ENCODE measurements at places on chromosomes 1 and 21.

GRCh38 chr1:19344372-19344810 is 32.3 kb downstream of the SLC66A1 start:
- no peak for DNase-seq

DNA sequence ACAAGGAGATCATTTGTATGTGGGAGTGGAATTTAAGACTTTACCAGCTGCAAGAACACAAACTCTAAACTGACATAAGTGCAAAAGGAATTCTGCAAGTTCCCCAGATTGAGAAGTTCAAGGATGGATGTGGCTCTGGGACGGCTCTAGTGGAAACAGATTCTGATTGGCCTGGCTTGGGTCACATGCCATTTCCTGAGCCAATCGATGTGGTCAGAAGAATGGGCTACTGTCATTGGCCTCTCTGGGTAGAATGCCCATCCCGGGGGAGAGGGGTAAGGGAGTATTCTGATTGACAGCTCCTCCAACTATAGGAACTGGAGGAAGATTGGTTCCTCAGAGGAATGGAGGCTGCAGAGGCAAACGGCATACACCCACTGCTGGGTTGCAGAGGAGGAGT is 6.0 kb upstream of the IFNLR1 start:
- DNase-seq: no peak

DNA sequence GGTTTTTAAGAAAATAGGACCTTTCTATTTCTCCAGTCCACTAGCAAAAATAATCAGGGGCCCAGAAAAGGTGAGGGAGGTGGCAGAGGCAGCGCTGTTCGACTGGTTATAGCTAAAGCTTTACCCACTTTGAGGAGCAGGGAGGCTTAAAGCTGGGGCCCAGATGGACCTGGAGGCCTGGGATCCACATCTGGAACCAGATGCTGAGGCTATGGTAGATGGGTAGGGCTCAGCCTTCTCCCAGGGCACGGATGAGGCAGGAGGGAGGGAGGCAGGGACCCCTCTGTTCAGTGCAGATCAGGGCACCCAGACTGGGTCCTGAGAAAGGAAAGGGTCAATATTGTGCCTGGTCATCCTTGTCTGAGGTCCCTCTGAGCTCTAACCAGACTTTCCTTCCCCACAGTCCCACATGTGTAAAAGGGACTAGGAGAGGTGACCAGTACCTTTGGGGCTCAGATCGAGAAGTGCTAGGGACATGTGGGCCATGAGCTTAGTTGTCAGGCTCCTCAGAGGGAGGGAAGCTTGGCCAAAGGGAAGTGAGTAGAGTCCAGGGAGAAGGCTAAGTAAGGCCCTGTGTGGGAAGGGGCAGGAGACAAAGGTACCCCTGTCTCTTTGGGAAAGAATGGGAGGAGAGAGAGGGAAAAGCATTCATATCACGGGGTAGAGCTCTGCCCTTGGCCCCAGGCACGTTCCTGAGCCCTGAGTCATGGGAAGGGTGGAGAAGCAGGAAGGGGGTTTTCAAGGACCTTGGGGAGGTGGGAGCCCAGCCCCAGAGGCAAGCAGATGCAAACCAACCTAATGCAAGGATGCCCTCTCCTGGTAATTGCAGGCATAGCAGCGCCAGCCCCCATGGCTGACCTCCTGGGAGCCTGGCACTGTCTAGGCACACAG is 15.4 kb downstream of the LMNA start:
- peak; percentile 44 for DNase-seq

- DNase-seq: no peak
These were observed 268.7 kb downstream of the OLFM3 start for GRCh38 chr1:101728029-101728428.

DNA sequence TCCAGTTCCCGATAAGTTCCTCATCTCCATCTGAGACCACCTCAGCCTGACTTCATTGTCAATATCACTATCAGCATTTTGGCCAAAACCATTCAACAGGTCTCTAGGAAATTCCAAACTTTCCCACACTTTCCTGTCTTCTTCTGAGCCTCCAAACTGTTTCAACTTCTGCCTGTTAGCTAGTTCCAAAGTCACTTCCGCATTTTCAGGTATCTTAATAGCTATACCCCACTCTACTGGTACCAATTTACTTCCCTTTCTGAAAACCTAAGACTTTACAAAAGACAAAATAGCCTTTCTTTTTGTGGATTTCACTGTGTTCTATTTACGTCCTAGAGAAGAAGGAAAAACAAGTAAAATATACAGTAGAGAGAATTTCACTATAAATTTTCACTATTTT is 147.0 kb upstream of the FMN2 start:
- no peak for DNase-seq

DNA sequence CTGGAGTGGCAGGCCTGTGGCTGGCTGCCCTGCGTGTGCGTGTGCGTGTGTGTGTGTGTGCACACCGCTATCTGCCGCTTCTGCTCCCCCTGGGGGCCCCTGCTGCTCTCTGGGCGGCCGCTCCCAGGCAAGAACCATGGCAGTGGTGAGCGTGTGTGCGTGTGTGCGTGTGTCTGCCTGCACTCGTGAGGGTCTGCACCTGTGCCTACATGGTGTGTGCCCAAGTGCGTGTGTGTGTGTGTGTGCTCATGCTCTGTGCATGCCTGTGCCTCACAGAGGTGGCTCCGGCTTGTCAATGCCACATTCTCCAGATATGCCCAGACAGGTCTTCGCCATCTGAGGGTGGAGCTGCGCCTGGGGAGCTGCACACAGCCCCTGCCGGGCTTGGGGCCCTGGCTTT is 18.7 kb upstream of the PEX10 start:
- no peak for DNase-seq

DNA sequence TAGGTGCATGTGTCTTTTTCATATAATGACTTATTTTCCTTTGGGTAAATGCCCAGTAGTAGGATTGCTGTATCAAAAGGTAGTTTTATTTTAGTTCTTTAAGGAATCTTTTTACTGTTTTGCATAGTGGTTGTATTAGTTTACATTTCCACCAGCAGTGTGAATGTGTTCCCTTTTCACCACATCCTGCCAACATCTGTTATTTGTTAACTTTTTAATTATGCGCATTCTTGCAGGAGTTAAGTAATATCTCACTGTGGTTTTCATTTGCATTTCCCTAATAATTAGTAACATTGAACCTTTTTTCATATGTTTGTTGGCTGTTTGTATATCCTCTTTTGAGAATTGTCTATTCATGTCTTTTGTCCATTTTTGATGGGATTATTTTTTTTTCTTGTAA is 1761.9 kb downstream of the PLA2G4A start:
- DNase-seq: no peak

DNA sequence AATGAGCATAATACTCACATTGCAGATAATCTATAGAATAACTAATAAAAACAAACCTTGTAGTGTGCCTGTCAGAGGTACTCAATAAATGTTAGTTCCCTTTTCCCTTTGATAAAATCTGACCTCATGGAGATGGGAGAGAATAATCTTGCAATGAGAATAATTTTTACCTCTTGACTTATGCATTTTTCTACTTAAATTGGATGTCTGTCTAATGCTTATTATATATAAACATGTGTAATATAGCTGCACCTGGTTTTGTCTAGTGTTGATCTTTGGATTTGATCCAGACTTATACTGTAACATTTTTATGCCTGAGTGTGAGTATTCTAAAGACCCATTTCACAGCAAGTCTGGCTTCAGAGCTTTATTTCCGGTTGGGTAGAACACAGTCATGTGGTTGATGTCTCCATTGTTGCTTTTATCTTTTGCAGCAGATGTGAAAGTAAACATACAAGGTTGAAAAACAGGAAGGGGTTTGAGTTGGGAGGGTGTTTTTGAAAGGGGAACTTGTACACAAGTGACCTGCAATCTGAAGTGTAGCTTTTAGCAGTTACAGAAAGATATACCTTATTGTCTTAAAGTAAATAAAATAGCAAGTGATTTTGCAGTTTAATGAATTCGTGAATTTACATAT is 12.4 kb downstream of the EPB41 start:
- no peak for DNase-seq

DNA sequence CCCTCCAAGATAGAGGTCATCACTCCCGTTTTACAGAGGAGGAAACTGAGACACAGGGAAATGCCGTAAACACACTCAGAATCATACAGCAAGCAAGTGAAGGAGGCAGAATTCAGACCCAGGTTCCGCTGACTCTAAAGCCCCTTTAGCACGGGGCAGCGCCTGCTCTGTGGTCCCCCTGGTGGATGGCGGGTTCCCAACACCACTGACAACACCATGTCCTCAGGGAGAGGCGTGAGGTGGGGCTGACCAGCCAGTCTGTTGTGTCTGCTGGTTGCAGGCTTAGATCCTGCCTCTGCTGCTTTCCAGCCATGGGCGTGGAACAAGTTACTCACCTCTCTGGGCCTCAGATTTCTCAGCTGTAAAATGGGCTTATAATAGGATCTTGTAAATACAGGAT is 617.3 kb downstream of the MATN1 start:
- DNase-seq: no peak

- no peak for DNase-seq
These were observed at the start of gene KRTAP19-3 for GRCh38 chr21:30491963-30492428. Gene KRTAP19-3 (minus strand): TSS chr21:30492013. CDS start chr21:30491957, 56 bp downstream.

GRCh38 chr1:207316141-207316540 is 5.3 kb upstream of the CD55 start:
- DNase-seq: no peak

DNA sequence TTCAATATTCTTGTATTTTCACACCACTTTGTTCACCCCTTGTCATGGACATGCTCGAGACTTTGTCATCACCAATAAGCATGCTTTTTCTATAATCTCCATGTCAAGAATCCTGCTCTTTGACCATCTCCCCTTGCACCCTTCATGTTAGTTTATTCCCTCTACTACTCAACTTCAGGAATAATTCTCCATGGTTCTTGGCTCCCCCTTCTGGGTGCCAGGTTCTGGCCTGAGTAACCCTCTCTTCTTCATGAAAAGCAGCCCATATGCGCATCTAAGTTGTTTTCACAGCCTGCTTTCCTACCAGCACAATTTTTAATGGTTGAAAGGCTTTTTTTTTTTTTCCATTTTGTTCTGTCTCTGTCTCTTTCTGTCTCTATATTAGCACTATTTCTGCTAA is 160.7 kb downstream of the LEPR start:
- DNase-seq: no peak

DNA sequence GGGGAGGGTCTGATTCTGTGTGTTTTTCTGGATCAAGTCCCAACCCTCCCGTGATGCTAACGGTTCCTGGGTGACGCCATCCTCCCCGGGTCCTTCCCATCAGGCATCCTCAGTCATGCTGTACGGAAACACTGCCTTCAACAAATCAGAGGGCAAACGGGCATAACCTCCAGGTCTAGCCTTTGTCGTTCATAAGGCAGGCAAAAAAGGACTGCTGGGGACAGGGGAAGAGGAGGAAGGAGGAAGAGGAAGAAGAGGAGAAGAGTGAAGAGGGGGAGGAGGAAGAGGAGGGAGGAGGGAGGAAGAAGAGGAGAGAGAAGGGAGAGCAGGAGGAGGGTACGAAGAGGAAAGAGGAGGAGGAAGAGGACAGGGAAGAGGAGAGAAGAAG is 84.4 kb downstream of the ITPKB start:
- DNase-seq: no peak

- no peak for DNase-seq
These were observed 67.2 kb upstream of the HOOK1 start for GRCh38 chr1:59747420-59748024.

DNA sequence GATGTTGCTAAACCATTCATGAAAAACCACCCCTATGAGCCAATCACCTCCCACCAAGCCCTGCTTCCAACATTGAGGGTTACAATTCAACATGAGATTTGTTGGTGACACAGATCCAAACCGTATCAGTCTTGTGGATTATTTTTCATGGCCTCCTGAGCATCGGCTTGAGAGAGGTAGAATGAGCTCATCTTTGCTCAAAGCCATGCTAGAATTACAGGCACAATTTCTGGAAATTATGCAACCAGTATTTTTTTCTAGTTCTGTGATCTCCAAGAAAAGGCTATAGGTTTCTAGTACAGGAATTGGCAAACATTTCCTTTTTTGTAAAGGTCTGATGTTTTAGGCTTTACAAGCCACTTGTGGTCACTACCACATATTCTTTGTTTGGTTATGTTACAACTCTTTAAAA is 219.4 kb downstream of the DUSP10 start:
- DNase-seq: no peak

DNA sequence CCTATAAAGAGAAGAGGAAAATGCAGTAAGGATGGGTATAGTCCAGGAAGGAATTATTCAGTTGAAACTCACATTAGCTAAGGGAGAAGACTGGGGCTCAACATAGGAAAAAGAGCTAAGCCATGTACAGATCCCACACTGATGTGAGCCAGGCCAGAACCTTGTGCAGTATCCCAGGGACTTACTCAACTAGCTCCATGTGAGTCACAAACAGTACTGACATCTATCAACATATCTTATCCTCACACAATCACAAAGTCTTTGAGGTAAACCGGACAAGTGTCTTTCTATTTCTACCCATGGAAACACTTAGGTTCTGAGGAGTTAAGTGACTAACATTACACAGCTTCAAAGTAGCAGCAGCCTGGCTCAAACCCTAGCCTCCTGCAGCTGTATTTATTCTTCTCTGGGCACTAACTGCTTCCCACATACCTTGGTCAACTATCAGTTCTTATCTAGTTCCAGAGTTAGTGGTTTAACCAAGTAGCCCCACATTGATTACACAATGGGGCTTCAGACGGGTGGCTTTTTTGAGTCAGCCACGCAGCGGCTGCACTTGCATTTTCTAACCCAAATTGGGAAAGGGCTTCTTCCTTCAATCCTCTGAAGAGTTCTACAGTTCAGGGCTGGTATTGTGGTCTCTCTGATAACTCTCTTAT is 9.5 kb downstream of the CD5L start:
- no peak for DNase-seq

- no peak for DNase-seq
These were observed 647 bp downstream of the SDHB start for GRCh38 chr1:17053086-17053684.

- no peak for DNase-seq
These were observed 37.4 kb downstream of the PTP4A2 start for GRCh38 chr1:31900790-31901189.

DNA sequence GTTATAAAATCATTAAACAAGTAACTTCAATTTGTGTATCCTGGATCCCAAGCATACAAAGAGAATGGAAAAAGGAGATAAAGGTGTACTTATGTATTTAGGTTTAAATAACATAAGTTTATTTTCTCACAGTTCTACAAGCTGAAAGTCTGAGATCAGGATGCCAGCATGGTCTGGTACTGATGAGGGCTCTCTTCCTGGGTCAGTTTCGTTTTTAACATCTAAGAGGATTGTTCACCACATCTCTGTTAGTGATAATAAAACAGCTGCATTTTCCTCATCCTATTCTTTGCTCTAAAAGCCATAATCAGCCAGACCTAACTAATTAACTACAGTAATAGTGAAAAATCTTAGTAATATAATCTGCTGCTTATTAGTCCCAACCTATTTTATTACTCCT is 5.2 kb downstream of the EGLN1 start:
- DNase-seq: no peak

DNA sequence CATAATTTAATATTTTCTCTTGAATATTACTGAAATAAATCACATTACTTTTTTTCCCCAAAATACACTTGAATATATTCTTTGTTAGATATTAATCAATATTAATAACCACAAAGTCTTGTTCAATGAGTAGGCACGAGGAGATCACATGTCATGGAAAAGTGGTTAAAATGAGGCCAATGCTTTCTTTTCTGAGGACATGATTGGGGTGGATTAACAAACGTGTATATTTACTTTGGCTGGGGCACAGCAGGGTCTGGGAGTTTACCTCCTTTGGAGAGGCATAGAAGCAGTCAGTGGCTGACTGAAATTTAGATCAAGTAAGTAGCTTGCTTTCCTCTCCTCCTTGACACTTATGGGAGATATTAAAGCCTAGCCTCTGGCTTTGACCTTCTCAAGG is 664.3 kb upstream of the B3GALT2 start:
- no peak for DNase-seq

- no peak for DNase-seq
These were observed 53.6 kb downstream of the SLC45A1 start for GRCh38 chr1:8371372-8371991.

- DNase-seq: no peak
These were observed 184.0 kb downstream of the MIS18A start for GRCh38 chr21:32094804-32095203.
